ENCODE measurements at places on chromosomes 7 and 10.

- DNase-seq, result no peak
These were observed 530.9 kb upstream of the AUTS2 start for GRCh38 chr7:69067397-69067796.

DNA sequence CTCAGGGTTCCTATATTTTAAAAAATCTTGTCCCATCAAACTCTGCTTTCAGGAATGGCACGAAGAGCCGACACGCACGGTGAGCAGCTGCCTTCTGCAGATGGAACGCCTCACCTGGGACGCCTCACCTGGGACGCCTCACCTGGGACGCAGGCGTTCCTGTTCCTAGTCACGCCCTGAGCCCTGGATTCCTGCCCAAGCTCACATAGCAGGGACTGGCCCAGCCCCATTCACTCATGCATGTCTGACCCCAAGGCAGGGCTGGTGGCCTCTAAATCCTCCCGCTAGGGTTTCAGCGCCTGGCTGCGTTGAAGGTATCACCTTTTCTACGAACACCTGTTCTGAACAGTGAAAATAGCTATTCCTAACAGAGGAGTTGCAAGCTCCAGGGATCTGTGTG is 49.8 kb downstream of the CARD11 start:
- no peak for DNase-seq

DNA sequence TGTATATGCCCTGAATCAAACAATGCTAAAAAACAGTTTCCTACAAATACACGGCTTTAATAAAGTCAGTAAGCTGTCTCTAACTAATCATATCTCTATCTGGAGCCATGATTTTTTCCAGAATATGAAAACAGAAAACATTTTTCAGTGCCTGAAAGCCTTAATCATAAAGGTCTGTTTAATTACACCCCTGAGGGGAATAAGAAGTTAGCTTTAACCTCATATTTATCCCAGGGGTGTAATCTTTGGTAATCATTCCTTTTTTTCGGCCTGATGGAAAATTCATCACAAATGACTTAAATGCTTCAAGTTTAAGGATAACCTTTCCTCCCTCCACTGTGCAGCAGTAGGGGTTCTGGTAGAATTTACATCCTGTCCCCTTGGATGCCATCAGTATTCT is 124.2 kb downstream of the ATE1 start:
- no peak for DNase-seq

DNA sequence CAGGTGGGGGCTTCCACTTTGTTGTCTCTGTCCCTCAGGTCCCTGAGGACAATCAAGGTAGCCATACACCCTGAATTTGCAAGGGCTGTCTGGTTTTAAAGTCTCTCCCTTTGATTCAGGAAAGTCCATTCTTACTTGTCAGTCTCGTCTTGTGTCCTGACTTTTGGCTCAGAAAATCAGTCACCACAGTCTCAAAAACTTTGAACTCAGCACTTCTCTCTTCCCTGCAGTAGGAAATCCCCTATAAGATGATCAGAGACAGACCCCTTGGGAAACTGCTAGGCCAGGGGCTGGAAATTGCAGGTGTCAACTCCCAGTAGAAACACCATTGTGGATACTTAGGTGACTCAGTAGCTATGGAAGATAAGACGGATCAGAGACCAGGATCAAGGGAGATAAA is 73.1 kb downstream of the CDC123 start:
- no peak for DNase-seq

Measured in NCI-H774 (cell line).